ENCODE measurements at places on chromosomes 4 and X.
A peak's percentile ranks its signal among the peaks of the same experiment; 100 is the strongest.

- DNase-seq = no peak
Measured at GRCh38 chr4:7046971-7047370, 3.8 kb downstream of the TADA2B start.

DNA sequence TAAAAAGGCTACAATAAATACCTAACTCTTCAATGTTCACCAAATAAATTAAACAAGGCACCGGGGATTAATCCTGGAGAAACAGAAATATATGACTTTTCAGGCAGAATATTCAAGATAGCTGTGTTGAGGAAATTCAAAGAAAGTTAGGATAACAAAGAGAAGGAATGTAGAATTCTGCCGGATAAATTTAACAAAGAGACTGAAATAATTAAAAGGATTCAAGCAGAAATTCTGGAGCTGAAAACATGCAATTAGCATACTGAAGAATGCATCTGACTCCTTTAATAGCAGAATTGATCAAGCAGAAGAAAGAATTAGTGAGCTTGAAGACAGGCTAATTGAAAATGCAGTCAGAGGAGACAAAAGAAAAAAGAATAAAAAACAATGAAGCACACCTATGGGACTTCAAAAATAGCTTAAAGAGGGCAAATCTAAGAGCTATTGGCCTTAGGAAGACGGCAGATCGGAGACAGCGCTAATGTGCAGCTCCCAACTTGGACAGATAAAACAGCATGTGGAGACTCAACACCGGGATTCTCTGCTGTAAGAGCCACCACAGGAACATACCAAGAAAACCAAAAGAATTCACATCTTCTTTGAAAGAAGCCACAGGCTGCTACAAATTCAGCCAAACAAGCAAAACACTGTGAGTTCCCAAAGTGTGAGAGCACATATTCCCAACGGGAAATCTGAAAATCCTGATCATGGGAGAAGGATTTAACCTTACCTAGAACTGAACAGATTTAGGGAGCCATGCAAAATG is 1290.9 kb downstream of the PCDH18 start:
- no peak for DNase-seq

DNA sequence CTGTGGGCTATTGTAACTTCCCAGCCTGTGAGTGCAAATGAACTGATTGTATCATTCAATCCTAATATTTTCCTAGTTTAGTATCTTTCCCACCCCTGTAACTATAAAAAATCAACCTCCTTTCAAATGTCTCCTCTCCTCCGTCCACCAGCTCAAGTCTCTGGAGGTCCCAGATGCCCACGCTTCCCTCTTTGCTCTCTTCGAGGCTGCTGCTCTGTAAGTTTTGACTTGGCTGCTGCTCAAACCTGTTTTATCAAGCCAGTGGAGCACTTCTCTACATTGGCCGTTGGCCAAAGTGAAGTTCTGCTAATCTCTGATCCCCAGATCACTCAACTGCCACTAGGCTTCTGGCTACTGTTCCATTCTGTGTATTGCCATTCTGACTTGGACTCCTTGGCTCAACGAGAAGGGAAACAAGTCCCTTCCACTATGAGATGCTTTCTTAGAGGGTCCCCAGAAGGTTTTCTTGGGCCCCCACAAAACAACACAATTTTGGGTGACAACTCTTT is 60.7 kb upstream of the RAPGEF2 start:
- DNase-seq = peak; percentile 51

GRCh38 chrX:49773993-49774392 is 55.1 kb upstream of the PAGE4 start:
- no peak for DNase-seq

GRCh38 chrX:35351212-35351611 is 408.6 kb downstream of the FAM47B start:
- DNase-seq = no peak

All from spinal cord (tissue), 10 donors.